ENCODE measurements at places on chromosomes 1 and 21.

DNA sequence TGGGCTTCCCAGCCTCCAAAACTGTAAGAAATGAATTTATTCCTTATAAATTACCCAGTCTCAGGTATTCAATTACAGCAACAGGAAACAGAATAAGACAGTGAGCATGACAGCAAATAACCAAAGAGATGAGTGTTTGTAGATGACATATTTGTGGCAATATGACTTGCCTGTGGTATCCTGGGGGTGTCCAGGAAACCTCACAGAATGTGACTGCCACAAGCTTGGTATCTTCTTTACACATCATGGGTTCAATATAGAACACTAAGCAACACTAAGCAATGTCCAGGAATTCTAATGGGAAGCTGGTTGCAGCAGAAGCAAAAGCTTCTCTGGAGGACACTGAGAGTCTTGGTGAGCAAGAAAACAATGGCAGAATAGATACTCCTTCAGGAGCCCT lies 236.4 kb upstream of the BEND5 start:
- no peak for DNase-seq

GRCh38 chr1:43147625-43148327 lies 24.3 kb downstream of the EBNA1BP2 start:
- DNase-seq: no peak

DNA sequence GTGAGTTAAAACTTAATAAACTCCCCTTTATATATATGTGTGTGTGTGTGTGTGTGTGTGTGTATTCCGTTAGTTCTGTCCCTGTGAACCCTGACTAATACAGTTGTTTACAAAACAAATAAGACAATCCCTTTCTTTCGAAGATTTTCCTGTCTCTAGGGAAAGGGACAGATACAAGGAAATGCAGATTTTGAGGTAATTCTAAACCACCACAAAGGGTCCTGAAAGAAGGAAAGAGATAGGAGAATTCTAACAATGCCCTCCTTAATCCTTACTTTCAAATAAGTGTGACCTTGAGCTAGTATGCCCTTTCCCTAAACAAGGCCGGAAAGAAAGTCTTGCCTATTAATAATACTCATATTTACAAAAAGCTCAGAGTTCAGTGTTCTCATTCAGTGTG lies 164.8 kb upstream of the COL11A1 start:
- DNase-seq: no peak

DNA sequence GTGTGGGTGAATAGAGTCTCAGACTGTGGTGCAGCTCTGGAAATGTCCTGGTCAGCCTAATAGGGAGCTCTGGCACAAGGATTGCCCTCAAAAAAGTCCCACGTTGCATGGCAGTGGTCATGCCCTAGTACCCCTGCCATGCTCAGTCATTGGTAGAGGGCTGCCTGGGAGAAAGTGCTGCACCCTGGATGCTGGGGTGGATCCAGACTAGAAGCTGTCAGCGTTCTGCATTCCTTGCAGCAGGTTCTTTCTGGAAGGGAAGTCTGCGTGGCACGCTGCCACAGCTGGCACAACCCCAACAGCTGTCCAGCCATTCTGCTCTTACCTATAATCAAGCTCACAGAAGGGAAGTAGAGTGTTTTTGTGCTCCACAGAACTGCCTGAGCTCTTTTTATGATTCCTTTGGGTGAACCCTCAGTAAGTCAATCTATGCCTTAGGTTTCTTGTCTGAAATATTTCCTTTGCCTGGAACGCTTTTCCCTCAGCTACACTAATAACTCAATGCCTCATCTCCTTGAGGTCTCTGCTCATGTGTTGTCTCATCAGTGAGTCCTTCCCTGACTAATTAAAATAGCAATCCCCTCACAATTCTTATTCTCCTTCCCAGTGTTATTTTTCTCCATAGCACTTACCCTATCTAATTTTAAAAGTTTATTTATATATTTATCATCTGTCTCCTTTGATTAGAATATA lies 61.5 kb upstream of the JAK1 start:
- no peak for DNase-seq

- no peak for DNase-seq
These were observed 5.4 kb upstream of the NUAK2 start for GRCh38 chr1:205326812-205327466.

DNA sequence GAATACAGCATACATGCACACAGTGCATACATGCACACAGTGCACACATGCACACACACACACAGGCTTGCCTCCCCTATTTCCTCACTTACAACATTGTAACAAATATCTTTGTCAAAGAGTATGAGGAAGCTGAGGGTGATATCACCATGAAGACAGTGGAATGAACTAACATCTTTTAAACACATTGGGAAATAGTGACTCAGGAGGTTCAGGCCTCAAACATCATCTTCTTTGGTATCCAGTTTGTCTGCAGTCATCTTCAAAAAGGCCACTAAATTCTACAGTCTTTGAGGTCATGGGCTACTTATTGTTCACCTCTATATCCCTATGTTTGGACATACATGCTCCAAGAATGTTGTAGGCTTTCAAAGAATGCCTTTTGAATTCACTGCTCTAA lies 2.1 kb upstream of the LCE2B start:
- DNase-seq: no peak

DNA sequence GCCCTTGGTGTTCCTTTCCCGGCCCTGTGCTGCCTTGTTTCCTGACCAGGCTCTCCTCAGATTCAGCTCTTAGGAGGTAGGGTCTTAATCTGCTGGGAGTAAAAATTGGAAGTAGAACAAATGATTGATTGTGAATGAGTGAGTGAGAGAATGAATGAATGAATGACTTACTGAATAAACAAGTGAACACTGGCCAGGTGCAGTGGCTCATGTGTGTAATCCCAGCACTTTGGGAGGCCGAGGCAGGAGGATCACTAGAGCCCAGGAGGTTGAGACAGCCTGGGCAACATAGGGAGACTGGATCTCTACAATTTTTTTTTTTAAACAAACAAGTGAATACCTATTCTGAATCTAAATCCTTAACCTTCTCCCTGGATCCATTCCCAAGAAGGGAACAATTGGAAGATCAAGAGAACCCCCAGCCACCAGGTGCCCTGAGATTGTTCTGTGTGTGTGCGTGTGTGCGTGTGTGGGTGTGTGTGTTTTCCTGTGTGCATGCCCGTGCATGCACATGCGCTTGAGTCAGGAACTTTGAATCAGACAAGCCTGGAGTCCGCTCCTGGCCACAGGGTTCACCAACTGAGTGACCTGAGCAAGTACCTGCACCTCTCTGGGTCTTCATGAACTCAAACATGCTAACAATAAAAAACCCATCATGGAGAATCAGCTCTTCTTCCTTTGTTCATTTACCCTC lies 24.3 kb upstream of the CITED4 start:
- no peak for DNase-seq

GRCh38 chr1:11855430-11855829 lies 3.3 kb downstream of the NPPB start:
- no peak for DNase-seq

DNA sequence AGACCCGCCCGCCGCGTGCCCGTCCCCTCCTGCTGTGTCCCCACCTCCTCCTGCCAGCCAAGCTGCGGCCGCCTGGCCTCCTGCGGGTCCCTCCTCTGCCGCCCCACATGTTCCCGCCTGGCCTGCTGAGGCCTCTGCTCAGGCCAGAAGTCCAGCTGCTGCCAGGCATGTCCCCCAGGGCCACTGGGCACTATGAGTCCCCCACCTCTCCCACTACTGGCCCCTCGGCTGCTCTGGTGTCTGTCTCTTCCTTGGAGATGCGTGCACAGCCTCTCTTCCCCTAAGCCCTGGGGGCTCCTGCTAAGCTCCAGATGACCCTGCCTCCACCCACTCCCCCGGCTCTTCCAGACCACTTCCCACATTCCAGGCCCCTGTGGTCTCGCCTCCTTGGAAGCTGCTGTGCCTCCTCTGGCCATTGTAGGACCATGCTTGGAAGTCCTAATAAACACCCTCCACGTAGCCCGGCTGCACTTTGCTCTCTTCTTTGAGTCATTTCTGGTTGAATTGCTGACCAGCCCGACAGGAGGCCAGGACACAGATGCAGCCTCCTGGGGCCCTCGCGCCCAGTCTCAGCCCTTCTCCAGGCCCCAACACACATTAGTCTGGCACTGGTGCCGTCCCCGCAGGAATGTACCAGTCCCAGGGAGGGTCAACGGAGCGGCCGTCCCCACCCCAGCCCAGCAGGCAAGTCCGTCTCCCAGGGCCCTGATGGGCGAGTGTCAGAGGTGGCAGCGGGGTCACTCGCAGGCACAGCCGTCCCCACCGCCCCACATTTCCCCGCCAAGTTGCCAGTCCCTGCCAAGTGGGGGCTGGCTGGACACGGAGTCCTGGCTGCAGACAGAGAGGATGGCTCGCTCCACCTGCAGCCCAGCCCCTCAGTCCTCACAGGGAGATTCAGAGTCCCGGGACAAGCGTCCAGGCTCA lies 1.1 kb downstream of the KRTAP10-12 start:
- DNase-seq: no peak

GRCh38 chr1:199291022-199291740 lies 652.3 kb downstream of the PTPRC start:
- no peak for DNase-seq

- DNase-seq: peak; percentile 36
These were observed 2.2 kb downstream of the TCEA3 start for GRCh38 chr1:23422241-23422877.

GRCh38 chr1:207321079-207321789 lies at the start of gene CD55:
TSS of gene CD55 (plus strand) at chr1:207321678. CDS start at chr1:207321766, 88 bp downstream.
- peak; percentile 99 for DNase-seq

DNA sequence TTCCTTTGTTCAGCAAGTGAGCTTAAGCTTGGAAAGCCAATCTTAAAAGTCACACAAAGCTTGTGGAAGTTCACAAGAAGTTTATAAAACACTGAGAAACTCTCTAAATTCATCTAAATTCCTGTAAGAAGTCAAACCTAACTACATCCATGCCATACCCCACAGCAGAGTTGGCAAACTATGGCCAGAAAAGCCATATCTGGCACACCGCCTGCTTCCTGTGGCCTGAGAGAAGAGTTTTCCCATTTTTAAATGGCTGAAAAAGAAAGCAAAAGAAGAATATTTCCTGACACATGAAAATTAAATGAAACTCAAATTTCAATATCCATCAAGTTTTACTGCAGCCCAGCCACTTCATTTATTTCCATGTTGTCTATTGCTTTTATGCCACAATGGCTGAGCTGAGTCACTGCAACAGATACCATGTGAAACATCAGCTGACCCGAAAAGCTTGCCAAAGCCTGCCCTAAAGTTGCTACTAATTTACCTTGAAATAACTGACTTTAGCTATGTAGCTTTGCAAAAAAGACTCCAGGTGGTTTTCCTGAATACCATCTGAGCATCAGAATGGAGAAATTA lies 237.1 kb downstream of the SLC45A1 start:
- DNase-seq: no peak

DNA sequence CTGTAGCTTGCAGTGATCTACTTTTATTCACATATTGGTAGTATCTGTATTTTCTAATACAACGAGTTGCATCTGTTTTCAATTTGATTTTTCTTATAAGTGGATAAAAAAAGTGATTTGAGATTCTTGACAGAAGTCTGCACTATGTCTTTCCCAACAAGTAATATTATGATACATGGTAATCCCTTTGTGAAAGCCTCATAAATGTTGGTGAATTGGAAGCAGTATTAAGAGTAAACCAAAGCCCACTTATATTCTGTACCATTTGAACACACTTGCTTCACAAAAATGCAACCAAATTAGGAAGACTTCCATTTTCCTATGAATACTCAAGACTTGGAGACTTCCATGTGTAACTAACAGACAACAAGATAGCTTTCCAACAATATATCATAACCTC lies 172.0 kb downstream of the HMCN1 start:
- DNase-seq: no peak

DNA sequence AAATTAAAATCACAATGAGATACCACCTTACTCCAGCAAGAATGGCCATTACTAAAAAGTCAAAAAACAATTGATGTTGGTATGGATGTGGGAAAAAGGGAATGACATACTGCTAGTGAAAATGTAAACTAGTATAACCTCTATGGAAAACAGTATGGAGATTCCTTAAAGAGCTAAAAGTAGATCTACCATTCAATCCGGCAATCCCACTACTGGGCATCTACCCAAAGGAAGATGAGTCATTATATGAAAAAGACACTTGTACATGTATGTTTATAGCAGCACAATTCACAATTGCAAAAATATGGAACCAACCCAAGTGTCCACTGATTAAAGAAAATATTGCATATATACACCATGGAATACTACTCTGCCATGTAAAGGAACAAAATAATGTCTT lies 37.2 kb downstream of the SUSD4 start:
- DNase-seq: no peak

GRCh38 chr1:57269630-57270225 lies 154.1 kb downstream of the DAB1 start:
- no peak for DNase-seq

DNA sequence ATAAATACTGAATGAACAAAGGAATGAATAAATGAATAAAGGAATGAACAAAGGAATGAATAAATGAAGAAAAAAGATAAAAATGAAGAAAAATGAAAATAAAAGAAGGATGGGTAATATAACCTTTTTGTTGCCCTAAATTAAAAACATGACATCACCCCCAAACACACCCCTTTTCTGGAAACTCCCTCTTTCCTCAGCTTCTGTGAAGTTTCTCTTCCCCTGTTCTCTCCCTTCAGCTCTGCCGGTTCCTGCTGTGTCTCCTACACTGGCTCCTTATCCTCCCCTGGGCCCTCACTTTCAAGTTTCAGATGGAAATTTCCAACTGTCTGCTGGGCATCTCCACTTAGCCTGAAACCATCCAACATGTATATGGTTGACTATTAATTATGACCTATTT lies 37.9 kb downstream of the RAB3B start:
- no peak for DNase-seq

GRCh38 chr1:64875606-64876005 lies 90.7 kb downstream of the JAK1 start:
- DNase-seq: no peak

DNA sequence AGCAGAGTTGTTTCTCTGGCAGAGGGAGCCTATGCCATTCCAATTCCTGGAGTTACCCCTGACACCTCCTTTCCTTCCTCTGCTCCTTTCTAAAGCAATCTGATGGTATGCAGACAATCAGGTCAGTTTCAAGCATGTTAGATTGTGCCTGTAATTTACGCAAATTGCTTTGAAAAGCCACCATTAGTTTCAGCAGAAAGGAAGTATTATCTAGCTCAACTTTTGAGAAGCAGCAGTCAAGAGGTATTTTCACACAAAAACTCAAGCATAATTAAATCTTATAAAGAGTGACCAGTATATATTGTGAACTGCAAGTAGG lies 2.2 kb downstream of the ERRFI1 start:
- no peak for DNase-seq

Measured in stimulated activated naive CD4-positive, alpha-beta T cell treated with Interleukin-2 at 50 U/mL for 16 hours (primary cell).